ENCODE measurements at places on chromosomes 7 and 10.

GRCh38 chr10:16910793-16911164 is 93.6 kb upstream of the RSU1 start:
- DNase-seq, result no peak

DNA sequence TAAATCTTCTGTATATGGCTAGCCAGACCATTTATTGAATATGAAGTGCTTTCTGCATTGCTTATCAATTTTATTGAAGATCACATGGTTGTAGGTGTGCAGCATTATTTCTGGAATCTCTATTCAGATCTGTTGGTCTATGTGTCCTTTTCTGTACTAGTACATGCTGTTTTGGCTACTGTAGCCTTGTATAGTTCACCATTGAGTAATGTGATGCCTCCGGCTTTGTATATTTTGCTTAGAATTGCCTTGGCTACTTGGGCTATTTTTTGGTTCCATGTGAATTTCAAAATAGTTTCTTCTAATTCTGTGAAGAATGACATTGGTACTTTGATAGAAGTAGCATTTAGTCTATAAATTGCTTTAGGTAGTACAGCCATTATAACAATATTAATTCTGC is 1187.2 kb downstream of the XPNPEP1 start:
- no peak for DNase-seq

DNA sequence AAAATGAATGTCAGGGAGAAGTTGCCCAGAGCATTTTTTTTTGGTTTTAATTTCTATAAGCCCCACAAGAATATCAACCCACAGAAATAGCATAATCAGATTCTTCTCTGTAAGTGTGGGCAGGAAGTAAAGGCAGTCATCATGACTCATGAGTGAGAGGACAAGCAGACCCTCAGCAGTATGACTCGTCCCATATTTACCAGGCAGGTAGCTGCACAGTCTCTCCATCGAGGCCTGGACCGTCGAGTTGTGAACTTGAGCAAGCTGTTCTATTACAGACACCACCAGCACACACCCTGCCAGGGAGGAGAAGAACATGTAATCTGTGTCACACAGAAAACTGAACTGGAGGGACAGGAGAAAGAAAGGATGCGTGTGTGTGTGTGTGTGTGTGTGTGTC is 37.8 kb downstream of the AOAH start:
- DNase-seq, result peak; percentile 33

DNA sequence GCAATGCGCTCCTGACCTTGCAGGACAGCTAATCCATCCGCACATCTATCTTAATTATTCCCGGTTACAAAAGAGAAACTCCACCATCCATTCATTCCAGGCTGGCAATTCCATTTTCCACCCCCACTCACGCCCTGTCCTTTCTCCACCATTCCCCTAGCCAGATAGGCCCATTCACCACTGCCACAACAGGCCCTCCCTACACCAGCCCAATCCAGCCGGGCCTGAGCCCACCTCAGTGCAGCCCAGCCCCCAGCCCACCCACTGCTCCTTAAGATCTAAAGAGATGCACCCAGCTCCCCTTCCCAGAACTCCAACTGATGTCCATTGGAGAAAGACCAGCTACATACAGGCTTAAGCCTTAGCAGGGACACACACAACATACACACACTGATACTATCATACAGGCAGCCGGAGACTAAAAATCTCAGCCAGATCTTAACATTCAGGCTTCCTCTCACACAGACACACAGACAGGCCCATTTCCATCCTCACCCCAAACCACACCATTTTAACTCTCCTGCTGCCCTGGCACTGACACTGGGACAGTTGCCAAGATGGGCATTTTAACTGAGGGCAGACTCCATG is 38.0 kb upstream of the PAX2 start:
- DNase-seq, result no peak

DNA sequence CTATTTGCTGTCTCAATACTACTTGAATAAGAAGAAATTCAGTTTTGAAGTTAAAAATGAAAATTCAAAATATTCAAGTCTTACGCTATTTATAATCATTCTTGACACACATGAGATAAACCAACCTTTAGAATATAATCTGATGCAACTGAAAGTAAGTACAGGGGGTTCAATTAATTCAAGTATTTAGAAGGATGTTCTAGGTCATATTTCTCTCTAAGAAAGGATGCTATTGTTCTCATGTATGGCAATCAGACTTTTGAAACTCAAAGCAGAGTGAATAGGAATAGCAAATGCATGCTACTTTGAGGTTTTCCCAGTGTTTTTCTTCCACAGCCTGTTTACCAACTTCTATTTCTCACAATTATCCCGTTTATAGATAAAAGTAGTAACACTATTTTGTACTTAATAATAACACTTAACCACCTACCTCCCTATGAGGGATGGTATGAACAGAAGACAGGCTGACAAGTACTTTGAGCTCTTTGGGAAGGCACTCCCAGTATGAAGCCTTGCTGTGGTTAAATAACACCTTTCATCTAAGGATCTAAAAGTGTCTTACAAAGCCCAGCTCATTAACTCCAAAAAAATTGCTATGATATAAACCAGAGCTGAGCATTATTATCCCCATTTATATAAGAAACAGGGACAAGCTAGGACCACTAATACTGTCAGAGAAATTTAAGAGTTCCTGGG is 18.0 kb upstream of the SPOCK2 start:
- no peak for DNase-seq

DNA sequence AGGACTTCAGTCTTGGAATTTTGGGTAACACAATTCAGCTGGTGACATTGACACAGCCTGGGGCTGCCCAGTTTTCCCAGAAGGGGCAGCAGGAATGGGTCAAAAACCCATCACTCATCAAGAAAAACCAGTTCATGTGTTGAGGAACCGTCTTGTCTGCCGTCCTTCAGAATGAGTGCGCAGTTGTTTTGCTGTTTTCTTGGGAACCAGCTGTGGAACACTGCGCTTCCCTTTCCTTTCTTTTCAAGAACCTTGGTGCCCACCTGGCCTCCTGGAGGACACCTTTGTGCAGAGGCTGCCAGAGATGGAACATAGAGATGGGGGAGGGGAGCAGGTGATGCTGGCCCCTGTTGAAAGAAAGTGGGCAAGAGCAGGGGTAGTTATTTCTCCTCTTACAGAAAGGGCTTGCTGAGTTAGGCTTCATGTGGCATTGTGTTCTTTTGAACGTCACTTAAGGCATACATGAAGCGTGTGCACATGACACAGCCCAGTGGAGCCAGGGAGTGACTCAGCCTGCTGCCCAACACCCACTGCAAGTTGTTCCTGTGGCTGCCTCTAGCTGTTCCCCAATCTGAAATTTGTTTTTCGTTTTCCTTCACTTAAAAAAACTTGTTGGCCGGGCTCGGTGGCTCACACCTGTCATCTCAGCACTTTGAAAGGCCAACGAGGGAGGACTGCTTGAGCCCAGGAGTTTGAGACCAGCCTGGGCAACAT is 87.4 kb upstream of the TNS3 start:
- no peak for DNase-seq

GRCh38 chr7:103651593-103652377 is 205.8 kb upstream of the SLC26A5 start:
- no peak for DNase-seq

DNA sequence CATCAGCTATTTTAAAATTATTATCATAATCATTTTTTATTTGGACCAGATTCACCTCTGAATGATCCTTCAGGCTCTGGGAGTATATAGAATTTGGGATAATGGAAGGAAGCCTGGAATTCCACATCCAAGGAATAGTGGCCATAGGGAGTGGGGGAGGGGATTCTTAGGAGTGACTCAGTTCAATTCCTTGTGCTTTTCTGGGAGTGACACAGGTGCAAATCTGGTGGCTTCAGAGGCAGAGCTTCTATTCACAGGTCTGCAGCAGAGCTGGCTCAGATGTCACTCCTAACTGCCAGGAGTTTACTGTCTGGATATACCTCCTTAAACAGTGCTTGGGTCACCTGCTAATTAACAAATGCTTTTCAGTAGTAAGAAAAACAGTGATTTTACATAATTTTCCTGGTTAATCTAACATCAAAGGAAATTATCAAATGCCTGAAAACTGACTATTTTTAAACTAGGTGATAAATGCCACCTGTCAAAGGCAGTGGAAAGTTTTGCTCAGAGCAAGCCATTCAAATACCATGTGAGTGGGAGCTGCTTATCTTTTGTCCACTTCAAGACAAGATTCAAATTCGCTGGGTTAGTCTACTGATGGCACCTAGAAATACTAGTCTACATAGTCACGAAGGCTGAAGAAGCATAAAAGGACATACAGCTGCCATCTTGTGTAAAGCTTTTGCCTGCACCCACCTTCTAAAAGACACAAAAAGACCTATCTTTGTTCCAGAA is 106.7 kb upstream of the LAMB4 start:
- DNase-seq, result no peak

- DNase-seq, result no peak
Observed at GRCh38 chr7:469563-469961, 50.1 kb downstream of the PDGFA start.

DNA sequence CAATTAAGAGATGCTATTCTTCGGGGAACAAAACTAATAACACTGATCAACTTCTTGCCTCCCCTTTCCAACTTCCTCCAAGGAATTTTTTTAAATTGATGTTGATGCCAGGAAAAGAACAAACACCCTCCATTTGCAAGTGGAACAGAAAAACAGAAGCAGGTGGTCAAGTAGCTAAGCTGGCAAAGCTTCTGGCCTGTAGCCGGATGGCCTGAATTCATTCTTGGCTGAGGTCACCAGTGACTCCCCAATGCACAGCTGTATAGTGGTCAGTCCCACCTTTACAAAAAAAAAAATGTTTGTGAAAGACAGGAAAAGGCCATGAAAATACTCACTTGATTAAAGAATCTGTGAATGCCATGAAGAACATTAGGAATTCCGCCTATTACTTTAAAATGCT is 39.1 kb downstream of the DOCK4 start:
- DNase-seq, result no peak

DNA sequence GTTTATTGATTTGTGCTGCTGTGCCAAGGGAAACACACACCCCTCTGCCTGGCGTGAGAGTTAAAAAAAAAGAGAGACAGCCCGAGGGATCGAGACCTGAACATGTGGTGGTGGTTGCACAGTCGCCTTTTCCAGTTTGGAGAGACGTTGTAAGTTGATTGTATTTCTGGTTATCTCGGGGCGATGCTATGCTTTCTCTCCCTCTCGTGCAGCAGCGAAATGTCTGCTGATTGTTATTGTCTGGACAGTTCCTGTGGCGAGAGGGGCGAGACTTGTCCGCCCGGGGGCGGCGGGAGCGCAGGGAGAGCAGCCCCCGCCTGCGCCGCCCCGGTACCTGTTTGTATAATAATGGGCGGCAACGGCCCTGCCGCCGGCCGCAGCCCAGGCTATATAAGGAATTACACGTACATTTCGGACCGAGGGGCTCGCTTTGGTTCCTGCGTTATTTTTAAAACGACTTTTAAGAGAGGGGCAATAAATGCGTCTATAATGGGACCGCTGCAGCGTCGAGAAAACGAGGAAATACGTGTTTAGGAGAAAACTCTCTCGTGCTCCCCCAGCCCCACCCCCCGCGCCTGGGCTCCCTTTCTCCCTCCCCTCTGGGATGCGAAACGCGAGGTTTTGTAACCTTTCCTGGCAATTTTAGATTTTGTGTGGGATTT is 1.7 kb downstream of the ZEB1 start:
- no peak for DNase-seq

GRCh38 chr7:81029511-81029910 is 110.7 kb upstream of the SEMA3C start:
- DNase-seq, result no peak

- DNase-seq, result no peak
Observed at GRCh38 chr7:544338-545221, 24.9 kb upstream of the PDGFA start.

- DNase-seq, result no peak
Observed at GRCh38 chr7:43112941-43113621, 634 bp downstream of the HECW1 start.

GRCh38 chr10:13839430-13839990 is 252.7 kb downstream of the PRPF18 start:
- no peak for DNase-seq

DNA sequence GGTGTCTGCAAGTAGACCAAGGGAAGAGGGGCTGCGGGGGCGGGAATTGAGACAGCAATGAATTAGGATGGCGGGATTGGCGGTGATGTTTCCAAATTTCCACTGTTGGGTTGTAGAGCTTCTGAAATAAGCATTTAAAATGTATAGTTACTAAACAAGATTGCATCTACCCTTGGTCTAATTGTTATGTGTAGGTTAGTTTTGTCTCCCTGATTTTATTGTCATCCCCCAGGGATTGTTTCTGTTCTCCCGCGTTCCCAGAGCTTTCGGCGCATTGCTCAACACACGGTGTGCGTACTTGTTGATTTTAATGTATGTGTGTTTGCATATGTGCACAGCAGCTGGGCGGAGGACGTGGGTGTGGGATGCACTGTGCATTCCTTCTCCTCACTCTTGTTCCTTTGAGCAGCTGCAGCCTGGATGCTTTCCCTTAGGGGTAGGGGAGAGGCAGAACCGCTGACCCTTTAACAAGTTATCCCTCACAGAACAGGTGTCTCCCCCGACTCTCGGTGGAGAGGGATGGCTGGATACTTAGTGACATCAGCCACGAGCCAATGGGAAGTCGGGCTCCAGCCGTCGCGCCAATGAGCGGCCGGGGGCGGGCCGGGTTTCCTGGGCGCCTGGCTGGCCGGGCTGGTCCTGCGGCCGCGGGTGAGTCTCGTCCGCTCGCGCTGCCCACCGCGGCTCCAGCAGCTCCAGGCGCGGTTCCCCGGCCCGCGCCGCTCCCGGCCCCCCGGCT is at the start of gene TSPAN33:
TSS of gene TSPAN33 (plus strand) at position 613 of the 739 bp plus-strand sequence. CDS start 274 bp downstream, outside the sequence.
- DNase-seq, result peak; percentile 42

- no peak for DNase-seq
Observed at GRCh38 chr10:42876476-42876875, 93.9 kb downstream of the BMS1 start.

GRCh38 chr7:85025312-85025756 is 161.5 kb downstream of the SEMA3D start:
- DNase-seq, result no peak

- no peak for DNase-seq
Observed at GRCh38 chr10:95097805-95098204, 28.5 kb upstream of the CYP2C8 start.

DNA sequence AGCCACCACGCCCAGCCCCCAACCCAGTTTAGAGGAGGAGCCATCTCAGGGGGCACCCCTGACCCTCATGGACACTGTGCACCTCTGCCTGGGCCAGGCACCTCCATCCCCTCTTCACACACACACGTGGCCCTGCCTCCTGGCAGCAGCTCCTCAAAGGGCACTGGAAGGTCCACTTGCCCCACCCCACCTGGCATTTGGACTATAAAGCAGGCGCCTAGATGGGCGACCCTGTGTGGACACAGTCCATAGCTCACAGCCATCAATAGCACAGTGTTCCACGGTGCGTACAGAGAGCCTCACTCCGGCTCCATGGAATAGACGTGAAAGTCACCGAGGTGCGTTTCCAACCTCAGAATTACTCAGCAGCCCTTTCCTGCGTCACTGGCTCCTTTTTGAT is 41.0 kb downstream of the FKBP6 start:
- DNase-seq, result no peak
